CD4-positive, alpha-beta T cell treated with Interferon alpha-2 for 1 hour (primary cell): ENCODE measurements at places on chromosomes 1 and 21.

- DNase-seq: no peak
Measured at GRCh38 chr1:6420454-6421042, 829 bp upstream of the HES2 start.

GRCh38 chr1:171901245-171901644, 59.9 kb downstream of the DNM3 start:
- DNase-seq: no peak

- DNase-seq: no peak
Measured at GRCh38 chr21:10640446-10640845, 119.1 kb downstream of the TPTE start.

GRCh38 chr1:237684236-237684635, 206.5 kb downstream of the ZP4 start:
- no peak for DNase-seq

GRCh38 chr1:92817986-92818764, 13.7 kb upstream of the RPL5 start:
- DNase-seq: peak; percentile 46
